ENCODE measurements at places on chromosomes 1 and 21.

GRCh38 chr1:177969825-177970371, at the start of gene SEC16B:
TSS of gene SEC16B (minus strand) at chr1:177970058. CDS start at chr1:177967981, 2,077 bp downstream.
- no peak for DNase-seq

- DNase-seq = no peak
Observed at GRCh38 chr1:1318131-1318652, 6.3 kb downstream of the INTS11 start.

DNA sequence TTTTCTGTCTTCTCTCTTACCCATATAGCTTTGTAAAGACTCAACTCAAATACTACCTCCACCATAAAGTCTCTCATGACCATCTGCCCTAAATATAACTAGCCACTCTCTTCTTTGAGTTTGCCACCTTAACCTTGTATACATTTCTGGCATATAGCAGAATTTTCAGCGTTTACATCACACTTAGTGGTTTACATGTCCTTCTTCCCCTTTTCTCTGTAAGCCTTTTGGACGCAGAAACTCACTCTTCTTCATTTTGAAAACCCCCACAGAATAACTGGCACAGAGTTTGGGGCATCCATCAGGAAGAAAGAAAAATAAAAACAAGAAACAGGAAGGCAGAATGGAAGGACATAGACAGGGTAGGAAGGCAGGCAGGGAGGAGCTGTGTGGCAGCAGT, 131.8 kb upstream of the DUSP10 start:
- no peak for DNase-seq

GRCh38 chr21:31117128-31117916, 79.0 kb upstream of the KRTAP19-8 start:
- DNase-seq = no peak

DNA sequence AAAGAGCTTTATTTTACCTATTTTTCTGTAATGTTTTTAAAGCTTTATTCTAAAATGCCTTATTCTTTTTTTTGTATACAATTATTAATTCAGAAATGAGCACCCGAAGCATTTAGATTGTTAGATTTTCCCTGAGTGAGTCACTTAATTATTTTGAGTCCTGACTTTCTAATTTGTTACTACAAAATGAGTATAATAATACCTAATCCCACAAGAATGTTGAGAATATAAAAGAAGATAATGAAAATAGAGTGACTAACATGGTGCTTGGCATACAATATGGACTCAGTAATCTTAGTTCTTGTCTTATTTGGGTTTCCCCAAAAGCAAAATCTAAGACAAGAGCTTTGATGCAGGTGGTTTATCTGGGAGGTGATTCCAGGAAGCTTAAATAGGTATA, 142.2 kb downstream of the LHX8 start:
- DNase-seq = no peak

- no peak for DNase-seq
Observed at GRCh38 chr21:34988625-34989024, 60.5 kb downstream of the RUNX1 start.

DNA sequence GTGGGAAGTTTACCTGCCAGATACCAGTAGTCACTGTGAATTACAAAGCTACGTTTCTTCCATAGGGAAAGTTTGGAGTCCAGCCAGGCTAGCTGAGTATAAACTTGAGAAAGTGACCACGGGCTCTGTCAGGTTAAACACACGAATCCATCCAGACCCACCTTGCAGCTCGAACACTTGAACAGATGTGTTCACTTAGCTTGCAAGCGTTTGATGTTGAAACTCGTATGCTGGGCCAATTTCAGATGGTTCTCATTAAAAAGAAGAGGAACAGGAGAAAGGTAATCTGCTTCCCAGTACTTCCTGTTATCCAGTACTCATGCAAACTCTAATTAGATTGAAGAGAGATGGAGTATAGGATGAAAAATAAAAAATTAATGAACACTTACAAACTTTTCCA, 636.4 kb downstream of the SMYD3 start:
- DNase-seq = no peak

GRCh38 chr1:35590476-35591040, 17.4 kb downstream of the TFAP2E start:
- DNase-seq = no peak

GRCh38 chr1:158754420-158754819, at the start of gene OR6K6:
TSS of gene OR6K6 (plus strand) at chr1:158754720. CDS start at chr1:158754888, 168 bp downstream.
- DNase-seq = no peak

GRCh38 chr21:42565886-42566523, 52.4 kb downstream of the SLC37A1 start:
- no peak for DNase-seq

DNA sequence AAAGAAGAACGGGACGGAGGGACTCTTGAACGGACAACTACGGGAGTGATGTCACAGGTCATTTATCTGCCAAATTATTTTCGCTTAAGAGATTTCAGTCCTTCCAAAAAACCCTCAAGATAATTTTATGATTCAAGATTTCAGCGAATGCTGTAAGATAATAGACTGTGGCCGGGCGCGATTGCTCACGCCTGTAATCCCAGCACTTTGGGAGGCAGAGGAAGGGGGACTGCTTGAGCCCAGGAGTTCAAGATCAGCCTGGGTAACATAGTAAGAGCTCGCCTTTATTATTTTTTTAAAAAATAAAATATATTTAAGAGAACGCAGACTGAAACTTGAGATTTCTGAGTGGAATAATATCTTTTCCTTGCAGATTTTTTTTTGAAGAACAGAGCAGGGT, 609 bp downstream of the RWDD2B start:
- DNase-seq = no peak

GRCh38 chr1:160204526-160205241, 500 bp upstream of the PEA15 start:
- no peak for DNase-seq

DNA sequence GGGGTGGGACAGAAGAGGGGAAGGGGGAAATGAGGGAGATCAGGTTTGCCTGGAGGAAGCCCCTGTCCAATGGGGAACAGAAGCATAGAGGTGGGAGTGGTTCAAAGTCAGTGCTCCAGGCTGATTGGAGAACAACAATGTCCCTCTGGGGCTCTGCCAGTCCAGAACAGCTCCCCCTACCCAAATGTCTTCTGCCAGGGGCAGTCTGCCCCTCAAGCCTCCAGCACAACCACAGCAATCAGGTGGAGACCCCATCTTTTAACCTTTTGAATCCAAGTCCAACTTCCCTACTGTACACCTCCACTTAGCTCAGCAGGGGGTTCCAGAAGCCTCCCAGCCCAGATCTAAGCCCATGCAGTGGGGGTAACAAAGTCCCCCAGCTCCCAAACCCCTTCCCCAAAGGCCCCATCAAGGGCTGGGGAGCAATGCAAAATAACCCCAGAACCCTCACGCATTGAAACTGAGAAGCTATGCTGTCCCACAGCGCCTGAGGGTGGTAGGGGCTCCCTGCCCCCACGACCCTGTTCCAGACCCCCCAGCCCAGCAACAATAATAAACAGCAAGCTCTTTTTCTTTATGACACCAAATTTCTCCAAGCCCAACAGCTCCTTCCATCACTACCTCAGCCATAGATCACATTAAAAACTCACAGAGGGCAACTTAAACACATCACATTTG, 3.3 kb downstream of the AHDC1 start:
- no peak for DNase-seq

GRCh38 chr1:204314171-204314892, 45.4 kb downstream of the PLEKHA6 start:
- no peak for DNase-seq

DNA sequence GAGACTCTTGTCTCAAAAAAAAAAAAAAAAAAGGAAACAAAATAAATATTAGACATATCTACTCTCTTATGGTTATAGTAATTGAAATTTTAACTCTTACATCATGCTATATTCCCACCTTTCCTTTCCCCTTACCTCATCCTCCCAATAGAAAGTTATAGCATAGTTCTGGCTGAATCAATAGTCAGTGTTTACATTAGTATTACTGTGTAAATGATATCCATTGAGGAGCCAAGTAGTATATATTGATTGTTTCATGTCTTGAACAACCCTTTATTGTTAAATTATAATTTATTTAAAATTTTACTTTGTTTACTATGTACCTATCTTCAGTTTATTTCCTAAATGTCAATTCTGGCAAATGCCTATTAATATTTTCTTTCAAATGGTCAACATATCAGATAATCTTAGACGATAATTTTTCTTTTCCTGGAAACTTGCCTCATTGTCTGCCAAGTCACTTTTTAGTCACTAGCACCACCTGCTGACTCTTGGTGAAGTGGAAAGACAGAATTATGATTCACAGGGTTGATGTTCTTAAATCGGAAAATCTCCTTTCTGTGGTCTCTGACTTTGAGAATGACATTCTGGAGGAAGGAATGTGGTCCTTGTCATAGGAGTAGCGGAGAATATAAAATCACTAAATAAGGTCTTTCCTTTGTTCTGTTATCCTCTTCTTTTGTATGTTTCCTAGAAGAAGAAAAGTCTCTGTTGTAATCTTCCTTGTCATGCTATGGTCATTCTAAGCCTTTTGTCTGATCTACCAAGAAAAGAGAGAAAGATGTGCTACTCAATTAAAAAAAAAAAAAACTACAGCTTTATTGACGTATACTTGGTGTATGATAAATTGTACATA, 8.6 kb downstream of the HJV start:
- no peak for DNase-seq

- DNase-seq = no peak
Observed at GRCh38 chr1:81032973-81033425, 767.7 kb upstream of the ADGRL2 start.

DNA sequence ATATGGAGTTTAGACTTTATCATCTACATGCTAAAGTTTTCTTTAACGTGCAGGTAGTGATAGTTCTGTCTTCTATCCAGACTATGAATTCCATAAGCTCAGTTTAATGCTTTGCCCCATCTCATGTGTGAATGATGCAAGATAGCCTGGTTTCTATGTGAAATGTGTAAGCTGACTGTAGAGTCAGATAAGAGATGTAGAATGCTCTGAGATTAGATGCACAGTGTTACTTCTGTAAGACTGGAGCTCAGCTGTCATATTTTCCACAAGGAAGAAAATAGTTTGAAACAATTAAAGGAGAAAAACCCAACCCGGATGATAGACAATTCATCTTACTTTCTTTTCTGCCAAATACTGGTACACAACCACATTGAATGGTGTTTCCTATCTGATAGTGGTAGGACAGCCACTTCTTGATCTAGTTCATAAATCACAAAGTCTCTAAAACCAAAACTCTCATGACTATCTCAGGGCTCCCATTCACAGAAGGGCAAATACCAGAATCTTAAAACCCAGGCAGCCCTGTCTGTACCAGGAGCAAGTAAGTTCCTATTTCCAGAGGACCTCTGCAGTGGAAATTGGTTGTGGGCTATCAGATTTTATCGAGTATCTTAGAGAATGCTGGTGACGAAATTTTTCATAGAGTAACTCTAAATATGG, 50.6 kb downstream of the TBX15 start:
- no peak for DNase-seq

- no peak for DNase-seq
Observed at GRCh38 chr1:228786361-228787129, 51.3 kb downstream of the RHOU start.

GRCh38 chr1:100320311-100321099, 31.8 kb upstream of the CDC14A start:
- DNase-seq = no peak

- no peak for DNase-seq
Observed at GRCh38 chr1:206002160-206002559, 1.0 kb downstream of the RAB7B start.

DNA sequence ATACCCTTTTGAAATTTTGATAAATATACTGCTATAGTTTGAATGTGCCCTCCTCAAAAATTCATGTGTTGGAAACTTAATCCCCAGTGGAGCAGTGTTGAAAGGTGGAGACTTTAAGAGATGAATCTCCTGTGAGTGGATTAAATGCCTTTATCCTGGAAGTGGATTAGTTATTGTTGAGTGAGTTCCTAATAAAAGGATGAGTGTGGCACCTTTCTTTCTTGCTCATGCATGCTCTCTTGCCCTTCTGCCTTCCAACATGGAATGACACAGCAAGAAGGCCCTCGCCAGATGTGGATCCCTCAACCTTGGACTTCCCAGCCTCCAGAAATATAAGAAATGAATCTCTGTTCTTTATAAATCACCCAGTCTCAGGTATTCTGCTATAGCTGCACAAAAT, 51.8 kb downstream of the CD160 start:
- DNase-seq = no peak

GRCh38 chr1:29730623-29731022, 494.3 kb downstream of the PTPRU start:
- no peak for DNase-seq

DNA sequence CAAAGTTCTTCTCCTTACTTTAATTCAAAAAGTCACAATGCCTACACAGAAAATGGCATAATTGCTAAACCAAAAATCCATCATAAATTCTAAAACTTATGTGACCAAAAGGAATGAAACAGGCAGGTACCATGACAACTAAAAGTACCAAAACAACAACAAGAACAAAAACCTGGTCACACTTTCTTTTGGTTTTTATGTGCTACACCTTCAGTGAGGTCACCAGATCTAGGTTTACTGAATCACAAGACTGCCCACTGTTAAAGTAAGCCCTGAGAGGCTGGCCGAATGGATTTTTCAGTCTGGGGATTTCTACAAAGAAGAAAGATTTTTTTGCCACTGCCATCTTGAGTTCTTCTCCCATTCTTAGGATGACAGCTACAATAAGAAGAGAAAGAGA, 583.0 kb upstream of the PKN2 start:
- no peak for DNase-seq

- DNase-seq = no peak
Observed at GRCh38 chr1:3652548-3653285, 401 bp downstream of the TP73 start.

- DNase-seq = no peak
Observed at GRCh38 chr1:59482986-59483385, 186.1 kb downstream of the FGGY start.

DNA sequence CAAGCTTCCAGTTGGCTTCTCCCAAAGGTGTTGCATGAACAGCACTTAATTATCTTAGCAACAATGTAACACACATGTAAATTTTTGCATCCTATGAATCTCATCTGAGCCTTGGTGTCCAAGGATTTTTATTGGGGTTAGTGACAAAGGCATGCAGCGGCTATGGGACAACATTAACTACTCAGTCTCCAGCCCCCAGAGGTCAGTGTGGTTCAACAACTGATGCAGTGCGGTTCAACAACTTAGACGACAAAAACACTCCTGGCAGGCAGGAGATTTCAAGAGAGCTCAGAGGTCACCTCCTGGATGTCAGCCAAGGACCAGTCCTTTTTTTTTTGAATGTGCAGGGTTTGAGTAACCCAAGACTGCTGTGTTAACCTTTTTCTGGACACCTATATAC, 77.5 kb upstream of the HMCN1 start:
- no peak for DNase-seq

DNA sequence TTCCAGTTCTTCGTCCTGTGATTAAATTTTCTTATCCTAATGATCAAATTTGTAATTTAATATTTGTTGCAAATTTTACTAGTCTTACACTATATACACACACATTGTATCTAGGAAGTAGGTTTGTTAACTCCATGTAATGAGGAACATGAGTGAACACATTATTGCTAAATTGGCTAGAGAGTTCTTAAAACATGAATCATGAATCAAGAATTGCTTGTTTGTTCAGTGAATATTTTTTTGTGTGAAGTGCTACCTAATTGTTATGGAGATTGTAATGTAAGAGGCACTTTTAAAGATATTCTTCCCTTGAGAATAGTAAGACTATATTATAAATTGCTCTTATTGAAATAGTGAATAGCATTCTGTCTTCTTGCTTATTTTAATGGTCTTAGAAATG, 4.6 kb downstream of the GPSM2 start:
- no peak for DNase-seq
